ENCODE measurements at places on chromosomes 2 and 18.

GRCh38 chr2:1910592-1911246 lies 166.4 kb upstream of the PXDN start:
- DNase-seq, result no peak

GRCh38 chr2:146295080-146295670 lies 1549.7 kb upstream of the ACVR2A start:
- DNase-seq, result no peak

- no peak for DNase-seq
Observed at GRCh38 chr18:73617981-73618380, 529.7 kb downstream of the FBXO15 start.

GRCh38 chr18:58300867-58301266 lies 256.8 kb downstream of the NEDD4L start:
- DNase-seq, result no peak

GRCh38 chr18:54983041-54983686 lies 23.9 kb upstream of the CCDC68 start:
- no peak for DNase-seq

DNA sequence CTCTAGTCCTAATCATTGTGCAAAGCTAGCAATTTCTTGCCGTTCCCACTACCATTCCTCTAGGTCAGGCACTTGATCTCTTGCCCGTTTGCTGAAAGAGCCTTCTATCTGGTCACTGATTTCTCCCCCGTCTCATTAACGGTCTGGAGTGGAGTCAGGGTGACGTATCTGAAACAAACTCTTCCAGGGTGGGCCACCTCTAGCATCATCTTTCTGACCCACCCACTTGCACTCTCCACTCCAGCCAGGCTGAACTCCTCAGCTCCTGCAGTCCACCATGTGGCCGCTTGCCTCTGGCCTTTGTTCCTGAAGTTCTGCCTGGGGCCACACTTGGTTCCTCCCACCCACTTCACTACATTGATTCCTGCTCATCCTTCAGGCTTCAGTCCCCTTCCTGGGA lies 13.3 kb downstream of the BCL2 start:
- DNase-seq, result no peak

DNA sequence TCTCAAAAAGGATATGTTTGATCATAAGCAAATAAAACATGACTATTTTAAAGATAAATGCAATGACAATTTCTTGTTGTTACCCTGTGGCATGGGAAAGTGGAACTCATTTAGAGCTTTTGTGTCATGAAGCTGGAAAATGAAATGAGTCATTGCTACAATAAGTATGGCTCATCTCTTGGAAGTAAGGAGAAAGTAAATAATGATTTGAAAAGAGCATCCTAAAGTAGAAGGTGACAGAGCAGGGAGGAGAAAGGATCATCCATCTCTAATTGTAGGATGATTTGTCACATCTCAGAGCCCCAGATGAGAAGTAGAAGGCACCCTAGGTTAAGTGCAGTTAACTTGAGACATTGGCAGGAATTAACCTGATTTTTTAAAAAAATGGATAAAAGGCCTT lies 200.5 kb downstream of the CPS1 start:
- DNase-seq, result no peak

DNA sequence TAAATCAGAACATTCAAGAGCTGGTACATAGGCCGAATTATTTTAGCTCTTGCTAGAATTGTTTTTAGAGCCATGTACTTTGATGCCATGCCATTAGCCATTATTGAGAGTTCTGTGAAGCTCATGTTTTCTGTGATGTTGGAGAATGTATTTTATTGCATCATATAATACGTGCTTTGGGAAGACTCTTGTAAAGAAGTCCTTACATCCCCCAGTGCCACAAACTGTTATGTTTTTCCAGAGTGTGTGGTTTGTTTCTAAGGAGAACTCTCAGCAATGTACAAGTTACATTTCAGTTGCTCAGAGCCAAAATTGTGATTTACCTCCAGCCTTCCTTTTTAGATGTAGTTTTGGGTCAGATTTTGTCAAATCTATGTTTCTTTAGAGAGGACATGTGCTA lies 148.6 kb downstream of the HAUS1 start:
- no peak for DNase-seq

GRCh38 chr2:150647943-150648342 lies 160.5 kb upstream of the RND3 start:
- DNase-seq, result no peak

- no peak for DNase-seq
Observed at GRCh38 chr18:60295674-60296073, 76.9 kb downstream of the MC4R start.

DNA sequence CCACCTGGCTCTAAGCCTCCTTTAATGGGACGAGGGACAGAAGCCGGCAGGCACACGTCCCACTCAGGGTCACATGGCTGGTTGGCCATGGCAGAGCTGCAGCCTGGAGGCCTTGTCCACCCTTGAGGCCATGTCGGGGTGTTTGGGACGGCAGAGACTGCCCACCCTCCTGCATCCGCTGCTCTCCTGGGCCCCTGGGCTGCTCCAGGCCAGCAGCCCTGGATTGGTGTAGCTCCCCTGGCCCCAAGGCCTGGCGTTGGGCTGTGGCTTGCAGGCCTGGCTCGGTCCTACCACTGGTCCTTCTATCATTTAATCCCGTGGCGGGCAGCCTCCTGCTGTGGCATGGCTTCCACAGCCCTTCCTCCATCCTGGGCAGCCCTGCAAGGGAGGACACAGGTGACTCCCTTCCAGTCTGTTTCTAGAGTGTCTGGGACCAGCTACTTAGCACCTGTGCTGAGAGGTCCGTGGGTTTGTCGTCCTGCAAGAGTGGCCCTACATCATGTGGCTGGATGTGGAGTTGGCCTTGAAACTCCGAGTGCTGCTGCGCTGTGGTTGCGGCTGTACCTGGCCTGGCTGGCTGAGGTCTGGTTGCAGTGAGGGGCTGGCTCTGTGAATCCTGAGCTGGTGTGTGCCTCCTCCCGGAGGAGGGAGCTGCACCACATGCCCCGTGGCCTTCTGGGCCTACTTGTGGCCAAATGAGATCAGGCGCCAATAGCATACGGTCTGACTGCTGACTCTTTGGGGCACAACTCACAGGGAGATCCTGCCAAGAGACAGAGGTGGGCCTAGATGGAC lies 67.3 kb downstream of the SH3RF3 start:
- no peak for DNase-seq

DNA sequence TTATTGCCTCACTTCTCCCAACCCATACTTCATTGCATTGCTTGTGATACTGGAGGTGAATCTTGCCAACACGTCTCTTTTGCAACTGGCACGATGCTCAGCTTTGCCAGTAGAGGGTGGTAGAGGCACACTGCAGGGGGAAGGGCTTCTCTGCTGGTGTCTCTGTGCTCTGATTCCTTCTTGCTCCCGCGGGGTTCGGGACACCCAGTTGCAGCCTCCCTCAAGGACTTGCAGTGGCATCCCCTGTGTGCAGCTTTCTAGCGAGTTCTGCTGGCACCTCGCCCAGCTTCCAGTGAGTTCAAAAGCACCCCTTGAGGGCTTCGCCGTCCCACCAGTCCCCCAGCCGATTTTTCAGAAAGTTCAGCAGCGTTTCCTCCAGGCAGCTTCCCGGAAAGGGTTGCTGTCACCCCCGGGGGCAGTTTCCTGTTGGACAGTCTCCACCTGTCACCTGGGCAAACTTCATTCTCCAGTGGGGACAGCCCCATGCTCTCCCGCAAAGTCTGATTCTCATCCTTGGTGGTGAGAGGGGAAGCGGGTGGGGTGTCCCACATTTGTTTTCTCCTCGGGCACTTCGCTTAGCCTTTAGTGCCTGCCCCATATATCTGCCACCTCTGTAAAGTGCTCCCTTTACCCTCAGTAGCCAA lies 35.4 kb upstream of the EN1 start:
- DNase-seq, result peak; percentile 51

GRCh38 chr2:148907085-148907785 lies 32.2 kb downstream of the KIF5C start:
- no peak for DNase-seq

GRCh38 chr2:53964987-53965687 lies 5.7 kb downstream of the PSME4 start:
- DNase-seq, result no peak

DNA sequence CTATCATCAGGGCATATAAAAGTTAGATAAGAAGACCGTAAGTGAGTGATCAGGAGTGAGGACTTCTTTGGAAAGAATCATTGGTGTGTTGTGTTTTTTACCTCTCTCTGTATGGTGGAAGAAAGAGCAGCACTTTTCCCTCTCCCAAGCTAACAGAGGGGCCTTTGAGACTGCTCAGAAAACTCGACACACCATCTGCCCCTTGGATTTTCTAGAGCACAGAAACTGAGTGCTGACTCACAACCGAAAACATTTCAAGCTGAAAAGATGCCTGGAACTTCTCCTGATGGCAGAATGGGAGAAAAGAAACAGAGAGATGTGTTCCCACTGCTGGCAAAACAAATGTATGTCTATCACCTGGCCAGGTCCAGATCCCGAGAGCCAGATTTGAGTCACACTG lies 156.6 kb downstream of the DNAH7 start:
- DNase-seq, result no peak

DNA sequence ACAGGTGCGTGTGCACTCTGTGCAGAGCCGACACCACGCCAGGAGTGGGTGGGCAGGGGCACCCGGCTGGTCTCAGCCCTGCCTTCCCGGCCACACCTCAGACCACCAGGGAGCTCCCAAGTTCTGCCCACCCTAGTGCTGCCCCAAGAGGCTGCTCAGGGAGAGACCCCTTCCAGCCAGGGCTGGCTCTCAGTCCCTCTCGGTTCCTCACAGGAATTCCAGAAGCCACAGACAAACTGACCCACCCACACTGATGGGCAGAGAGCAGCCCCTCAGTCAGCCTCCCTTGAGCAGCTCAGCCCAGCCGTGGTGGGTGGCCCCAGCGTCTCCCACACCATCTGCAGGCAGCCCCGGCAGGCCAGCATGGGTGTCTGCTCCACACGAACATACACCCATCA lies 33.8 kb downstream of the GPC1 start:
- DNase-seq, result no peak

- DNase-seq, result no peak
Observed at GRCh38 chr2:156196031-156196430, 136.5 kb downstream of the NR4A2 start.

DNA sequence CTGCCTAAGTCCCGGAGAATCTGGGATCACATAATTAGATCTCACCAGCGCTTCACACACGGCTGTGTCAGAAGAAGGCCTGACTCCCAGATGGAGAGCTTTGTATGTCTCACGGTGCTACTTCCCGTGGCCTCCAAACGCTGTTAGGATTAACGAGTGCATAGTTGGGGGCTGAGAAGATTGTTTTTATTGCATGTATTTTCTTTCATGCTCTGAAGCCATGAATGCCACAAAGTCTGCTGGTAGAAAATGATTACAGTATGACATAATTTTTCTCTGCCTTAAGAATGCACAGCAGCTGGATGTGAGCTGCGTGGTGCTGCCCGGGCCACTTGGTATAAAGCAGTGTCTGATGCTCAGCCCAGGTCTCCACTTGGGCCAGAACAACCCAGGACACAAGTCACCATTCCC lies 166.5 kb downstream of the SEPTIN10 start:
- no peak for DNase-seq

- no peak for DNase-seq
Observed at GRCh38 chr2:152098496-152099366, at the start of gene CACNB4. CACNB4 (minus strand) TSS chr2:152099044.

DNA sequence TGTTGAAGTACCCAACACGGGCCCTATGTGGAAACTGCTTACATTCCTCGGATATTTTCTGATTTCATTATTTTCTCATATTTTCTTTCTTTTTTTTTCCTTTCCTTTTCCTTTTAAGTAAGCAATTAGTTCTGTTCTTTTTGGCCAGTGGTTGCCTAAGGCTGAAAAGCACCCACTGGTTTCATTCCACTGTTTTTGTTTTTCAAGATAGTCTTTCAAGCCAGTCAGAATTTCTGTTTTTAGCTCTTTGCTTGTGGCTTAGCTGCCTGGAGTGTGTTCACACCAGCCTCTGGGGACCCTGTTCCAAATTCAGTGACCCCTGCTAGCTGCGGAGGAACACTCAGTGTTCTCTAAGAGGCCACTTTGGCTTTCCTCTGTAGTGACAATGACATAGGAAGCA lies 73.6 kb downstream of the NRP2 start:
- no peak for DNase-seq

GRCh38 chr2:104872866-104873688 lies 19.2 kb downstream of the POU3F3 start:
- DNase-seq, result no peak

- no peak for DNase-seq
Observed at GRCh38 chr2:83842421-83842820, 616.7 kb downstream of the SUCLG1 start.

DNA sequence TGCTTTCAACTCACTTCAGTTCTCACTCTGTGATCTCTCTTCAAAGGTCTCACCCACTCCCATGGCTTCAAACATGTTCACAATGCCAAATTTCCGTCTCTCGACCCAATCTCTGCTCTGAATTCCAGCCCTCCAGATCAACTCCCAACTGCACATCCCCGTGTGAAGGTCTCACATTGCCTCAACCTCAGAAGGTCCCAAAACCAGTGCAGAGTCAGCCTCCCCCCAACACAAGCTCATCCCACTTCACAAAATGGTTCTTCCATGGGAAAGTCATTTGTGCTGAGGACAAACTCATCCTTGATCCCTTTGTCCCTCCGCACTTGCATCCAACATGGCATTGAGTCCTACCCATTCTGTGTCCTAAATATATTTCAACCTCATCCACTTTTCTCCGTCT lies 31.0 kb upstream of the GNAL start:
- DNase-seq, result no peak

GRCh38 chr2:130963196-130963848 lies 126.6 kb downstream of the ARHGEF4 start:
- DNase-seq, result no peak

- DNase-seq, result no peak
Observed at GRCh38 chr2:102044967-102045489, 53.3 kb downstream of the IL1R2 start.
